Lung microvascular endothelial cell (primary cell): ENCODE measurements at places on chromosomes 7 and 10. TPM values are rescaled to one million over a fixed set of nuclear protein-coding genes. Genes with fewer than 3 reads are reported as not detected.

The FAM25G gene
- not detected in 2 replicates for total RNA-seq

The CYP3A4 gene
- total RNA-seq, result not detected in 2 replicates

The POT1 gene
- 24.8 and 29.6 TPM in 2 replicates for total RNA-seq

DNA sequence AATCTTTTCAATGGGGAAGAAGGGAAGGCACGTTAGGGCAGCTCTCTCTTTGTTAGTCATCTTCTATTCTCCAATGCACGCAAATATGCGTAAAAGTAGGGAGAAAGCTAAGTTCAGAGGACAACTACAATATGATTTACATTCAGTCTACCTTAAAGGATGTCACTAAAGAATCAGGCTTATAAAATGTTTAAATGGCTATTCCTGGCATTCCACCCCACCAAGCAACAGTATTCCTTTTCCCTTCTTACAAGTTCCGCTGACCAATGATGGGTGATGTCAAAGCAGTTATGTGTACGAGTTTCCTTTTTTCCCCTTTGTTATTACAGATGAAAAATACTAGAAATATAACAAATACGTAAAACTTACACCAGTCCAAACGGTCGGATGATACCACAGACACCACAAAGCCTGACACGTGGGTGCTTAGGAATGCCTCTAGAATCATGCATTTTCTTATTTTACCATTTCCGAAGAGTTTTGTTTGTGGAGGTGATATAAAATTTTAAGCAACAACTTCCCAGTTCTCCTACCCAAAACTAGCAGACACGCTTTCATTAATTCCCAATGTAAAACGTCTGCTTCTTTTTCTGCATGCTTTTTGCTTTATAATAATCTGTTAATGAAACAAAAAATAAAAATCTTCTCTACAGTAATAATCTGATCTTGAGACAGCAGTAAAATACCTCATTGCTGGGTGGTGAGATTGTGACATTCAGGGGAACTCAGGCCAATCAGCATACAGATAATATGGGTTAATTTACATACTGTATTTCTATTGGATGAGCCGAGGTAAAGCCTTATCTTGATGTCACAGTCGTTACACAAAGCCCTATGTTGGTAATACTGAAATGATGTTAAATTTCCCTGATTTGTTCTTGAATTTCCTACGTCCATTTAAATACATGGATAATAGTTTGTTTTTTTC, 708 bp upstream of the GPR85 start:
- DNase-seq, result peak; percentile 87

GRCh38 chr7:90838799-90839198, 242.7 kb downstream of the CDK14 start:
- DNase-seq, result no peak

GRCh38 chr7:81616951-81617350, 152.9 kb downstream of the HGF start:
- DNase-seq, result no peak

- no peak for DNase-seq
These were observed 105.3 kb upstream of the FAM20C start for GRCh38 chr7:87047-87446.

GRCh38 chr7:99379043-99379577, 4.6 kb downstream of the ARPC1B start:
- peak; percentile 99 for DNase-seq

DNA sequence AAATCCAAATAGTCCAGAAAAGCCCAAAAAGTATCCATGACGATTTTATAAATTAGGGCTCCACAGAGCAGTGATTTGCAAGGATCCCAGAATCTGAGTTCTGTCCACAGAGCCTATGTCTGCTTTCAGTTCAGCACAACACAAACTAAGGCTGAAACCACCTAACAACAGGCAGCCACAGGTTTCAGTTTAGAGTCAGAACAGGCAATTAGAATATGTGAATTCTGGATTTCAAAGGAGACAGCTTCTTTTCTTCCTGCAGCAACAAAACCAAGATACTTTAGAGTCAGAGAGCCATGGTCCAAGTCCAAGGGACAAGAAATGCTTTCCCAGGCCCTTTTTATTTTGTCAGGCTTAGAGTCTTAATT, 23.6 kb downstream of the IFIT3 start:
- peak; percentile 39 for DNase-seq
